ENCODE measurements at places on chromosomes 3 and 15.

DNA sequence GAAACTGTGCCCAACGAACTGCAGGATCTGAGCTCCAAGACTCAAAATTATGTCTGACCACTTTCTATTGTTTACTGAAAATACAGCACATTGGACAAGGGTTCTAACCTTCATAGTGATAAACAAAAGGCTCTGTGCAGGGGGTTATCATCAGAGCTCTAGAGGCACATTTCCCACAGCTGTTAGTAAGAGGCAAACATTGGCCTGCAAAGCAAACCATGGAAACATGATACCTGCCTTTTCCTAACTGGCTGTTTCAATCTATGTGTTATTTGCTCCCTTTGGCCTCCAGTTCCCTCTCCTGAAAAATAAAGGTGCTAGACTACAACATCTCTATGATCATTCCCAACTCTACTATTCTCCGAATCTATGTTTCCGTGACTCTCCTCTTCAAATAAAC lies 159.7 kb upstream of the ARHGEF26 start:
- DNase-seq: no peak

GRCh38 chr3:116338713-116339112 lies 106.6 kb downstream of the LSAMP start:
- DNase-seq: no peak

- DNase-seq: no peak
These were observed 356.6 kb downstream of the GABRG3 start for GRCh38 chr15:27327467-27328025.

DNA sequence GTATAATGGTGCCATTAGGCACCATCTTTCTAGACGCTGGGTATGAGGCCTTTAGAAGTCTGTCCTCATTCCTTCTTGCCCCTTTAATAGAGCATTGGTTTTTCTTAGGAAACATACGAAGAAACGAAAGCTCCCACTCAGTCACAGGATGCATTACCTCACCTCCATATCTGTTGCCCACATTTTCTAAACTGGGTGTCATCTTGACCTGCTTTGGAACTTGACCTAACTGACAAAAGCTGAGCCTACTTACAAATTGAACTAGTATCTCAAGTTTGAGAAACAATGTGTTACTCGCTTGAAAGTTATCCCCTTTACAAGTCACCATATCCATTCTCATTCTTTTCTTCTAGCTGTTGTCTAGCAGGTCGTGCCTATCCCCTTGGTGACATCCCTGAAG lies 102.7 kb downstream of the VPS8 start:
- DNase-seq: no peak

DNA sequence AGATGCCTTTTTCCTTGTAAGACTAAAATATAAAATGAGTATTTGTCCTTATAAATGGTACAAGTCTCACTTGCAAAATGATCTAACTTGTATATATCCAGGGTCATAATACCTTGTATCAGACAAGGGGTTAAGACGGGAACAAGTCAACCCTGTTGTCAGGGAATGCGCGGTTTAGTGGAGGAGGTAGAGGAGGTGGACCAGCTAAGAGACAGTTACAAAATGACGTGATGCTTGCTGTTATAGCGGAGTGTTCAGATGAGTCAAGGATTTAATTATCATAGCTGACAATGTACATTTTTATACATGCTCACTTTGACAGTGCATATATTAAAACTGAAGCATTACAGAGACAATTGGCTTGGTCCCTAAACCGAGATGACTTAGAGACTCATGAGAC lies 26.8 kb upstream of the KLHL25 start:
- DNase-seq: no peak

DNA sequence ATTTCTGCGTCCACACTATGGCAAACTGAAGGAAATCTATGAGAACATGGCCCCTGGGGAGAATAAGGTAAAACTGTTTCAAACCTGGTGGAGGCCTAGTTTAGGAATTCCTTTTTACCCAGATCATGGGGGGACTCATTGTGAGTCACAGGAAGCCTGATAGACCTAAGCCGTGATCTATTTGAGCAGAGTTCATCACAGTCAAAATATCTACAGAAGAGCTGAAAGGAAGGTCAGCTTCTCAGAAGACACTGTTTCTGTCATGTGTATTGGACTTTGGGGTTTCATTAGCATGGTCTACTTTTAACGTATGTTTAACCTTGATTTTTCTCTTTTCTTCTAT lies 1.3 kb downstream of the PSMD2 start:
- DNase-seq: no peak

DNA sequence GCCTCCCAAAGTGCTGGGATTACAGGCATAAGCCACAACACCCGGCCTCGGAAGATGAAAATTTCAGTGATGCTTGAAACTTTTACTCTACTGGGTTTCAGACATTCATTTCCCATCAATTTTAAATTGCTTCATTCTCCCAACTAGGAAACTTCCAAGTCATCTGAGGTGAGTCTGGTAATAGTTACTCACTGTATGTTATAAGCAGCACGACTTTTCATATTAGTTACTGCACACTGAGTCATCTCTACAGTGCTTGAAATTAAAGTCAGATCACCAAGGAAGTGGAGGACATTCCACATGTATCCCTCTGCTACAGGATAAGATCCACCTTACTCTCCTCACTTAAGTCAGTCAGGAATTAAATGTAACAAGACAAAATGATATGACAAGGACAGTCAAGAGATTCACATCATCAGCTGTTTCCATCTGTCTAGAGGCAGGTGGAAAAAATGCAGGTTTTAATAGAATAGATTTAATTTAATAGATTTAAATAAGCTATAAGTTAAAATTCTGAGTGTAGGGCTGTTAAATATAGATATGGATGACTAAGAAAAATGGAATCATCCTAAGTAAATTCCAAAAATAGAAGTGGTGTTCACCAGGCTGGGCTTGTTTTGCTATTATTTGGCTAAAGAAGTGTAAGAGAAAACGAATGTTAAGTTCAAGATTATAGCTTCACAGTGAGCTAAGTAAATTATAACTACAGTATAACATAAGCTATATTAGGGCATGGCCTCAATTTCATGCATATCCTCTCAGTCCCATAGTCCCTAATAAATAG lies 104.4 kb downstream of the TMCO5A start:
- DNase-seq: no peak

GRCh38 chr3:126713199-126713598 lies 9.2 kb downstream of the CHCHD6 start:
- DNase-seq: no peak

- DNase-seq: no peak
These were observed 59.9 kb upstream of the COL8A1 start for GRCh38 chr3:99578339-99578970.

GRCh38 chr3:195896361-195897080 lies 11.8 kb downstream of the TNK2 start:
- no peak for DNase-seq

DNA sequence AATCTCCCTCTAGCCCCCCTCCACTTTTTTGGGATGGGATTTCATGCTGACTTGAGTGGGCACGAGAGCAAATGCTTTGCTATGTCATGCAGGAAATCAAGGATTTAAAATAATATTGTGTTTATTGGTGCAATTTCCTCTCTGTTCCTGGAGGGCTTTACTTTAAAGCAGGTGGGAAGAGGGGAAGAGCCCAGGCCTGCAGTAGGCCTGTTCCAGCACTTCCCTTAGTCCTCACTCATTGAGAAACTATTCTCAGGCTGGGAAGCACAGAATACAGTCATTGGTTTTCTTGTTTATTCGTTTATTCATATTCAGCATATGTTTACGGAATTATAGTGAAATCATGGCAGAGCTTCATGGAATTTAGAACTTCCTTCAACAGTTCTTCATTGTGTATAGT lies 41.7 kb upstream of the SPSB4 start:
- no peak for DNase-seq

GRCh38 chr3:154642145-154642544 lies 212.2 kb upstream of the GPR149 start:
- no peak for DNase-seq

DNA sequence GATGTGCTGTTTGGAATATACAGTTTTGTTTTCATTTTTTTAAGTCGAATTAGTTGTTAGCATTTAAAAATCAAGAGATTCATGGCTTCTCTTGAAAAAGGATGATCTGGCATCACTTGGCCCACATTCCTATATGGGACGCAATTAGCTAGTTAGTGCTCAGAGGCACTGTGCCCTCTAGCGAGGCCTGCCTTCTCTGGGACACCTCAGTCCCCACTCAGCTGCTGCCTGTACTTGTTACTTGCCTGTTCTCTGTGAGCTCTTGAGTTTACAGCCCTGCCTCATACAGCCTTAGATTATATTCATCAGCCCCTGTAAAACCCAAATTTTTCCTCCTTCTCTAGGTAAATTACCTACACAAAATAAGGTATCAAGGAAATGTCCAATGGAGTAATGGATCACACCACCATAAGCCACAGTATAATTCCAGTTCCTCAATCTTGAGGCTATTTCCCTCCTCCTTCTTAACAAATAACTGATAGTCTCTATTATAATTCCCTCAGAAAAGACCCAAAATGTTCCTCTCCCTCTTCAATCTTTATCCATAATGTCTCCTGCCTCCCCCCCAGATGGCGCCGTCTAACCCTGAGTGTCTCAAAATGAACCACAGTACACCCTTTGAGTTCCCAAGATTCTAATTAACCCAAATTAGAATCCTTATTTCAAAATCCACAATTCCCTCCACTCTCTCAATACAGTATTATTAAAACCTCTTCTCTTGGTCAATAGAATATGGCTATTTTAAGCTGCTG lies 2.7 kb downstream of the ZMAT3 start:
- DNase-seq: no peak

- no peak for DNase-seq
These were observed 304.7 kb upstream of the ROBO2 start for GRCh38 chr3:76735152-76735551.

DNA sequence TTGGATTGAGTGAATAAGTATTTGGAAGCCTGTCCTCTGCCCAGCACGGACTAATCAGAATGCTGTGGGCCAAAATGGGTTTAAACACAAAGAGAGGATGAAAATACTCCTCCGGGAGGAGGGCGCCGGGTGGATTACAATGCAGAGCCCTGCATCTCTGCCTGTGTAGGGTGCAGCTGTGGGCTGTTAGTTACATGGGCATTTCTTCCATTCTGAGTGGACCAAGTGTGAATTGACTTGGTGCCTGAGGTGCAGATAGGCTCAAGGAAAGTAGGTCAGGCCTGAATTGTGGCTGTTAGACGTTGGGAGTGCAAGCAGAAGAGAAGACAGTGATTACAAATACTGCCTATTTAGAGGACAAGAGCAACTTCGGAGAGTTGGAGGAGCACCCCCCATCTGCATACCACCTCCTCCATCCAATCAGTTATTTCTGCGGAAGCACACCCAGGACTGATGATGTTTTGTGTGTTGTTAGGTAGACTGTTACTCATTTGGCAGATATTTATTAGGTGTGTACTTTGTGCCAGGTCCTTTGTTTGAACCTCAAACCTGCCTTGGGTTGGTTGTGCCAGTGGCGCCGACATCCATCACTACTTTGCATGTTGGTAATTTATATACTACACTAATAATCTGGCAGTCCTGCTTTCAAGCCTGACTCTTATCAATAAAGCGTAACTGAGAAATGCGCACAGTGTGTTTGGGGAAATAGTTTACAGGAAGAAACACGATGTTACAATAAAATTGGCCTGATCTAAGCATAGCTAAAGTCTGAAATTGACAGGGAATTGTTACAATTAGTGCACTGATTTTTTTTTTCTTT lies 33.0 kb downstream of the PTPRG start:
- DNase-seq: no peak

- no peak for DNase-seq
These were observed 1.7 kb downstream of the CCDC9B start for GRCh38 chr15:40338921-40339620.

DNA sequence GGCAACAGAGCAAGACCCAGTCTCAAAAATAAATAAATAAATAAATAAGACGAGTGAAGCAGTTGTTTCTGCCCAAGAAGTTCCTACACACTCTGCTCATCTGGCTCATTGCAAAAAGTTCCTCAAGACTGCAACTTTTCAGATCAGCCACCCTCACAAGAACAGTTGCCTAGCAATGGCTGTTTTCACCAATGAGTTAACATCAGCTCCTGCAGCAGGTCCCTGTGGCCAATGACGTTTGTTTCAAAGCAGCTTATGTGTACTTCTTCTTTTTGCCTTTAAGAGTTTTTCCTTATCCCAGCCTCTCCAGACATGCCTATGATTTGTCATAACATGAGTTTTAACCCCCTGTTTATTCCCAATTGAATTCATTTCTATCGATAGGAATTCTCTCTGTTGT lies 118.4 kb upstream of the SPRED1 start:
- no peak for DNase-seq

DNA sequence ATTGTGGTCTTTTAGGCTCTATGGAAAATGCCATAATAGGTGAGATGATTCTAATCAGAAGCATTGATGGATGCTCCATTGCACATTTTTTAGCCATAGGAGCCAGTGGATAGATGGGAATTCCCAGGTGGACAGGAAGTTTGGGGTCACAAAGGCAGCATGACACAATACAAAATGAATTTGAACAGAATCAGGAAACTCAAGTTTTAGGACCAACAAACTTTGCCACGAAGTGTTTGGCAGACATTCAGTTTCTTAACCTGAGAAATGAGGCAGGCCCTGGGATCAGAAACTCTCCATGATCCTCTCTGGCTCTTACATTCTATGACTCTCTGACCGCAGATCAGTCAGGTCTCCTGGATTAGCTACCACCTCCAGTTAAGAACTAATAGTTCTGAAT lies 275.4 kb downstream of the TIGIT start:
- no peak for DNase-seq

- DNase-seq: no peak
These were observed 457.1 kb downstream of the SQOR start for GRCh38 chr15:46091860-46092450.

DNA sequence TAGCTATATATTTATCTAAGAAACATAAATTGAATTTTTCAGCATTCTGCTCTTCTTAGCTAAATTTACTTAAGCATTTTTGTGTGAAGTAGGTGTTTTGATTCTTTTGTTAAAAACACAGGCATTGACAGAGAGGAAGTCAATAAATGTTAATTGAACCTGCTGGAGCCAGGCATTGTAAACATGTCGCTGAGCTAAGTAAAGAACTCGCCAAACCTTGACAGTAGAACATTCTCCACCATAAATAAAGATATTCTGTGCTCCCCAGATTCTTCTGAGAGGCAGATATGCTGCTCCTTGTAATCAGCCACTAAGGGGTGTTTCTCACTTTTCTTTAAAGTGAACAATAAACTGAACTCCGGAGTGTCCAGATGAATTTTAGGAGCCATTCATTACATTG lies 38.4 kb downstream of the SYNM start:
- no peak for DNase-seq

DNA sequence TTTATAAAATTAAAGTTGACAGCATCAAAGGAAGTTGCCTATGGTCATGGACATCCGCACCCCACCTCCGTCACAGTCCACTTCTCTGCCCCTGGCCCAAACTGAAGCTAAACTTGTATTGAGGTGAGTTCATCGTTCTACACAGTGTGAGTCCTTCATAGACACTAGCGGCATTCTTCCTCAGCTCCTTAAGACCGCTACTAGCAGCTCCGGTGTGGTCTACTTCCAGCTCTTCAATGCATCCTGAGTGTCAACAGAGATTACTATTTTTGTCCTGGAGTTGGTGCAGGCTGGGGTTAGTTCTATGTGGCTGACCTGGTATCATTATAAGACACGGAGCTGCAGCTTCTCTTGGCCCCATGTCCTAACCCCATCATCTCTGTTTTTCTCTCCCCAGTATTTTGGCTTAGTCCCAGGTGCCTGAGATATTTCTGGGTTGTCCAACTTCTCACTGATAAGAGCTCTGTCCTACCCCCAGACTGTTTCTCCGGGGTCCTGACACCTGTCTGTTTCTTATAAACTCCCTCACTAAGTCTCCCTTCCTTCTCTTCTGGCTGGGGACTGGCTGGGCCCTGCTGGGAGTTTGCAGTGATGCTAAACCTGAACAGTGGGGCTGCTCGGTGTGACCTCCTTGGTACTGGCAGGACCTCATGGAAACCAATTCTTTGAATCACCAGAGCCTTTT lies 169.2 kb upstream of the ATP10A start:
- DNase-seq: no peak

- no peak for DNase-seq
These were observed 2.9 kb downstream of the GALNT15 start for GRCh38 chr3:16177382-16177781.

Measured in naive thymus-derived CD8-positive, alpha-beta T cell (primary cell).